ENCODE measurements at places on chromosomes 4 and X.

DNA sequence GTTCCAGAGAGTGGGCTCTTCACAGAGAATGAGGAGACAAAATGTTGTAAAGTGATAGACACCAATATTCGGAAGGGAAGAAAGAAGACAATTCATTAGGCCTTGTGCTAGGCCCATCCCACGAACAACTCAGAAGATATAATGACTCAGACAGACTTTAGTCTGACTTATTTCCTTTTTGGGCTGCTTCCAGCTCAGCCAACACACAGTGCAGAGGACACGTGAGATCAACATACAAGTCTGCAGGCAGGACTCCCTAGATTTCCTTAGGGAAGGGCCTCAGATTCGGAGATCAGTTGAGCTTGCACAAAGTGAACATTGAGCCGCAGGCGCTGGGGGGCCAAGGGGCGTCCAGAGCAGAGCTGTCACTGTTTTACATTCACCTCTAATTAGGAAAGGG is 290.7 kb upstream of the TENM3 start:
- DNase-seq = peak; percentile 37

GRCh38 chrX:129908636-129909035 is 2.7 kb downstream of the UTP14A start:
- no peak for DNase-seq

- no peak for DNase-seq
Observed at GRCh38 chr4:106258145-106259045, 57.6 kb downstream of the TBCK start.

DNA sequence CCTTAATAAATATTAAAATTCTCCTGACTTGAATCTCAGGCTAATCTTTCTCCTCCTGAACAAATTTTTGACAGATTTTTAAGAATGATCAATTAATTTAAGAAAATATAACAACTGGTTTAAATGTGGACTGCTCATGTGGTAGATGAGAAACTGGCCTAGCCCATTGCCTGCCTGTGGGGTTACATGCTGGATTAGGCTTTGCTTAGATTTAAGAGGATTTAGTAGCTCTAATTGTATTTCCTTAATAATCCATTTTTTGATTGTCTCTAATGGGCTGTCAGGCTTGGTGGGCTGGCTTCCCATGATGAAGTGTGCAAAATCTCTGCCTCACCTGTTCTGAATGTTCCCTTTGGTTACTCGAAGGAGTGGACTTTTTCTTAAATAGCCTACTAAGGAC is 27.8 kb upstream of the LIMCH1 start:
- DNase-seq = no peak

- DNase-seq = no peak
Observed at GRCh38 chrX:132671229-132671641, 182.4 kb upstream of the MBNL3 start.

- no peak for DNase-seq
Observed at GRCh38 chr4:53695540-53696463, 104.5 kb upstream of the LNX1 start.

DNA sequence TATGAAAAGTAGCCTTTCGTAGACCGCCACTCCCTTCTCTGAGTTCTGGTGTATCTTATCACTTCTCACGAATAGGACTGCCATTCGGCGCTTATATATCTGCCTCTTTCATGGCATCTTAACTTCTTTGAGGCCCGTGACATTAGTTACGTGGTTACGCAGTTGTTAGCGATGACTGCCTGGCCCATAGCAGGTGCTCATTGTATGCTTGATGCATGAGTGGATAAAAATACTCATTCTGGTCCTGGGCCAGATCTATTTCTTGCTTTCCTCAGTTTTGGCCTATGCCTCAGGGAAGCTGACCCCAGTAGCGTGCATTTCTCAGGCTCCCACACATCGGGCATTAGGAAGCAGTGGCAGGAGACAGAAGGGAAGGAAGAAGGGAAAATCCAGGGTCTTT is 60.7 kb upstream of the PITX2 start:
- no peak for DNase-seq

DNA sequence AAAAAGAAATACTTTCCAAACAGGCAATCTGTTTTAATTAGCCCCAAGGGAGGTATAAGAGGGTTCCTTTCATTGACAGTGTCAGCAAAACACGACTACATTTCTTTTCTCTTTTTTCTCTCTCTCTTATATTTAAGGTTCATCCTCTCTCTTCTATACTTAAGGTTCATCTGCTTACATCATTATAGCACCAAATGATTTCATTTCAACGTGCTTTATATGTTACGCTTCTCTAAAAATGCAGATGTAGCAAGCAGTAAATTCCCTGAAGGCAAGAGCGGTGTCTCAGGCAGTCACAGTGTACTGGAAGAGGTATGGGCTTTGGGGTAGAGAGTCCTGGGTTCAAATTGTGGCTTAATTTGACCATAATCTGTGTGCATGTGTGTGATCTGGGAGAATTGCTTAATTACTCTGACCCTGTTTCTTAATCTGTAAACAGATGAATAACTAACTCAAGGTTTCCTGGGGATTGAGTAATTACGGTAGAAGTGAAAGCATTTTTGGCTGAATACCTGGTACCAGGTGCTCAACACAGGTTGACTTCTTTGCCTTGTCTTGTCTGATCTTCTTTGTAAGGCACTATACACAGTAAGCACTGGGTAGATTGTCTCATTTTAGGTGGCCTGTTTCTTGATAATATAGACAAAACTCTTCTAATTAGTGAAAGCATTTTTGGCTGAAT is 180.8 kb downstream of the SPRY1 start:
- DNase-seq = no peak

DNA sequence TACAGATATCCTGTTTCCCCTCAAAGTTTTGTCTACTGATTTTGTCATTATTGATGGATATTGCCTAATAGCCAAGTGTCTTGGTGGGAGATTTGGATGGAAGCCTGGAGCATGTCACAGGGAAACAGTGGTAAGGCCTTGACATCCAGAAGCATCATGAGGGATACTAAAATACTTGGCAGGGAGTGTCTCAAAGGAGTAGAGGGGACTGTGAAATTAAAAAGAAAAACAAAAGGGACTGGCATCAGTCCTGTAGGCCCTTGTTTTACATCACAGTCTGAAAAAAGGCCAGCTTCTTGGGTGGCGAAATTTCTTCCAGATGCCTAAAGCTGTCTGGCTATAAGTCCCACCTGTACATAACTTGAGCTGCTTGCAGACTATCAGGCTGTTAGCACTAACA is 83.8 kb downstream of the GUCY2F start:
- DNase-seq = no peak

GRCh38 chr4:164828955-164829354 is 48.0 kb upstream of the APELA start:
- no peak for DNase-seq

GRCh38 chr4:41652971-41653370 is 95.6 kb downstream of the PHOX2B start:
- DNase-seq = no peak

GRCh38 chrX:134929808-134930207 is 61.0 kb upstream of the SMIM10 start:
- DNase-seq = no peak

GRCh38 chrX:18875256-18875878 is 108.5 kb downstream of the PHKA2 start:
- DNase-seq = no peak

DNA sequence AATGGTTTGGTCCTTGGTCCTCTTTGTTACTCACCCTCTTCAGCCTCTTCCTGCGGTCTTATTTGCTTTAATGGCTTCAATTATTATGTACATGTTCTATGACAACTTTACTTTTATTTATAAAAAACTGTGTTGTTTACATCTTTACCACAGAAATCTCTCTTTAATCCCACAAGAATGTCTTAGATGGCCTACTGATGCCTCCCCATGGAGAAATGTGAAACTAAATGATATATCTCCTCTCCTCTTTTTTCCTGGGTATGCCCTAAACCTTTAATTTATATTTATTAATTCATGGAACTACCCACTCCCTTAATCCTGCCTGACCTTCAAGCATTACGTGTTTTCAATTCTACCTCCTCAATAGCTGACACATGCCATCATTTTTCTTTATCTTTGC is 573.2 kb downstream of the CENPC start:
- no peak for DNase-seq

GRCh38 chr4:138689187-138689586 is 326.4 kb upstream of the NOCT start:
- DNase-seq = no peak

GRCh38 chr4:42751587-42751986 is 94.7 kb upstream of the ATP8A1 start:
- DNase-seq = no peak

- DNase-seq = no peak
Observed at GRCh38 chr4:169952236-169953002, 73.8 kb downstream of the MFAP3L start.

- DNase-seq = peak; percentile 48
Observed at GRCh38 chrX:153634832-153635231, 12.2 kb upstream of the DUSP9 start.

DNA sequence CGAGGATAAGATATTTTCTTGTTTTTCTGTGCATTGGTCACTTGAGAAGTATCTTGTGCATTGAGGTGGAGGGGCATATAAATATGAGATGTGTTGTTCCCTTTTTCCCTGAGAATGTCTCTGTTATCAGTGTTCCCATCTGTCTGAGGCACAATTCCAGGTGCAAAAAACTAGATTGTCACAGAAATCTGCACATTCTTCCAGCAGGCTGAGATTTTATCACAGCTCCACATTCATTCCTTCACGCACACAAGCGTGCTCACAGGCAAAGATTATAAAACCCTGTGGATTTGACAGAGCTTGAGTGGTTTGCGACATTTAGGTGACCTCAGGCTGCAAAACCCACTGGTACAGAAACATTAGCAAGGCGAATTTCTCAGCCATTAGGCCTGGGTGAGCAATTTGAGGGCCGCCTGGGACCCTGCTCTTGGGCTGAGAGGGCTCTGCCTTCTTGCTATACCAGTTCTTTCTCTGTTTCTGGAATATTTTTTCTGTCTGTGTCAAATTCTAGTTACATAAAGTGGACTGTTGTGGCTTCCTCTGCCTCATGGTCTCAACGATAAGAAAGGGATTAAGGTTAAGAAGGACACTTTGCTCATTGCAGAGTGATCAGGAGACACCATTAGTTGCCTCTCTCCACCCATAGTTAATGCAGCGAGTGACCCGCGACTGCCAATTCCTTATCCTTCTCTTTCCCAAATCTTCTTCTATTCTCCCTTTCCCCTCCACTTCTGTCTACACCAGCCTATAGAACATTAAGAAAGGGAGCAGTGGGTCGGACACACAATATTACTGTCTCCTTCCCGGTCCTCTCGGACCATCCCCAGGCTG is 86.7 kb upstream of the C1QTNF7 start:
- no peak for DNase-seq

All from femur (tissue), 1 donor.